Left renal pelvis (tissue), 4 donors: ENCODE measurements at places on chromosomes 16 and 17. TPM values are rescaled to one million over a fixed set of nuclear protein-coding genes. Genes with fewer than 3 reads are reported as not detected.

DNA sequence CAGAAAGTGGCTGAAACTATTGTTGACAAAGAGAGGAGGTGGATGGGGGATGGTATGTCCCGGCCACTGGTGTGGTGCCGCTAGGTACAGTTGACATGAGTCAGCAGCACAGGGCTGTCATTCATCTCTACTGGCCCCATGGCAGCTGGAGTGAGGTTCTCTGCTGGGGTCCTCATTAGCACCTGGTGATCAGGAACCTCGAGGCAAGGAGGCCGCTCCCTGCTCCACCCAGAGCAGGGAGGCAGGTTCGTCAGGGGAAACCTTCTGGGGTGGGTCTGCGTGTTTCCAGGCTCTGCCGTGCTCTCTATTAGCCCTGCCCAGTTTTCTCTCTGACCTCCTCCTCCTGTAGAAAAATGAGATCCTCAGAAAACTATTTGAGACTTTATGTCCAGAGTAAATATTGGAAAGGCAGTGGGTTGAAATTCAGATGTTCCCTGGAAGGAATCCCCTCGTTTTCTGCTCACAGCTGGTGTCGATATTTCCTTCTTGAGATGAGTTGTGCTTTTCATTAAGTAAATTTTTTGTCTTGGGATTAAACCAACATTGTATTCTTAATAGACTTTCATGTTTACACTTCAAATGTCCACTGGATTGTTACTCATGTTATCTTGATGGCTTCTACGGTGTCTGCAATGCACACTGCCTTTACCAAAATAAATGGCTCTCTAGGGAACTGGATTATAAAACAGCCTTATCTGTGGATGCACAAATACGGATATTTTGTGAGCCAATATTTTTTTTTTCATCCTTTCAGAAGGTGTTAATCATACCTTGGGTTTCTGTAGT is 7.1 kb downstream of the NTN1 start:
- DNase-seq, result no peak

GRCh38 chr16:55294931-55295342 is 29.1 kb upstream of the IRX6 start:
- no peak for DNase-seq

- DNase-seq, result no peak
Measured at GRCh38 chr17:55648086-55648485, 74.6 kb downstream of the TMEM100 start.

PERCC1 gene
- polyA plus RNA-seq, result not detected

DNA sequence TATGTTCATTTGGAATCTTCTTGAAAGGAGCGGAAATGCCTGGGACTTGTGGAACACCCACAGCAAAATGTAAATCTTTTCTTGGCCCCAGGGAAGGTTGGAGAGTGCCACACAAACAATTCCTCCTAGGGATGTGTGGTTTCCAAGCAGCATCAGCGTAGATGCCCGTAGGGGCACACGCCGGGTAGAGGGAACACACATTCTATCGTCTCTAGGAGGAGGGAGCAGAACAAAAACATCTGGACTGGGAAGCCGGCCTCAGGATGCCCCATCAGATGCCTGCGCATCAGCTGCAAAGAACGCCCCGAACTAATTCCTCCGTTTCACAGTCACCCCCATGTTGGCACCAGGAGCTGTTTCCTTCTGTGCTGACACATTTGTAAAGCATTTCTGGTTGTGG is 357.9 kb upstream of the ZFHX3 start:
- no peak for DNase-seq

DNA sequence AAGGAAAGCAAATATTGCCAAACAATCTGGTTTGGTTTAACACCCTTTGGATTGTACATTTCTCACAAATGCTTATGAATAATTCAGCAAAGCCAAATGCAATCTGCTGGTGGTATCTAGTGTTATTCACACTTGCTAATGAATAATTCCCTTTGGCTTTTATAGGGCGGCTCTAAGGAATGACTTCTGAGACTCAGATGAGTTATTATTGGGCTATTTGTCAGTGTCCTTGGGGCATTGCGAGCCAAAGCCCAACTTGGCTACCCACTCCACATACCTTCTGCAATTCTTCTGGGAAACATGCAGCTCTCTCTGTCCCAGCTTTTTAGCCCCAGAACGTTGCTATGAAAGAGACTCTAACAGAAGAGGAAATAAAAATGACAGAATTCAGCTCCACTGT is 41.1 kb downstream of the FTO start:
- DNase-seq, result no peak

- no peak for DNase-seq
Measured at GRCh38 chr17:77382966-77383612, 242.3 kb downstream of the SEC14L1 start.

- DNase-seq, result no peak
Measured at GRCh38 chr17:80569924-80570323, 25.3 kb downstream of the RPTOR start.

GRCh38 chr17:29546830-29547229 is 20.0 kb downstream of the ABHD15 start:
- DNase-seq, result no peak

HOXB3 gene
- 137 TPM for polyA plus RNA-seq
